Activated CD8-positive, alpha-beta memory T cell treated with anti-CD3 and anti-CD28 coated beads, Interleukin-2, amount 50 U/mL, for 48 hours (primary cell): ENCODE measurements at places on chromosomes 11 and 22.

- no peak for DNase-seq
These were observed 12.8 kb downstream of the MRPL17 start for GRCh38 chr11:6670202-6670830.

GRCh38 chr11:134228625-134229024 lies 4.2 kb downstream of the VPS26B start:
- no peak for DNase-seq

- DNase-seq = no peak
These were observed 50.9 kb upstream of the PANX1 start for GRCh38 chr11:94077552-94078293.

DNA sequence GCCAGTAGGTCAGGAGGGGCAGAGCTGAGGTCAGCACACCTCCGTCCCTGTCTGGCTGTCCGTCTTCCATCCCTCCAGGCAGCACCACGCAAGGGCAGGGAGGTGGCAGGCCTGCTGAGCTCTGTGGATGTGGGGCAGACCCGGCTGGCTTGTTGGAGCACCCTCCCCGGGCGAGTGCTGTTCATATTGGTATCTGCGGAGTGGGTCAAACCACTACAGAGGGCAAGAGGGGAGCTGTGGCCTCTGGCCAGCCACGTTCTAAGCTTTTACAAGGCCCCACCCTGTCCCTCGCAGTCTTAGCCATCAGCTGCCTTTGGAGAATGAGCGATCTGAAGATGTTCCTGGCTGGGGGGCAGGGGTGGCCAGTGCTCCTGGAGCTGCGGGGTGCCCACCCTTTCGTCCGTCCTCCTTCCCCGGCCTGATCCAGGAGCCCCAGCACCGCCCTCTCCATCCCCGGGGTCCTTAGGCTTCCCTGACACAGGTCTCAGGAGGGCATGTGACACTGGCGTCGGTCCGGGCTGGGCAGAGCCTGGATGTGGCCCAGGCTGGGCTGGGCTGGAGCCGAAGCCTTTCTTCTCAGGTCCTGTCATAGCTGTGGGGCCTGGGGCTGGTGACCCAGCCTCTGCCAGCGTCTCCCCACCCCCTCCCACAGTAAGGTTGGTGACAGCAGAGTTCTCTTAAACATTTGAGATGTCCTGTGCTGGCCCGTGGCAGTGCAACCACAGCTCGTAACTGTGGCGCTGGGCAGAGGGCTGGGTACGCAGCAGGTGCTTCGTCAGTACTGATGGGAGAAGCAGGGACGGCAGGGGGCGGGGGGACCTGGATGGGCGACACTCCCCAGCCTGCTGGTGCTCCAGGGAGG lies 31.7 kb upstream of the GRAMD4 start:
- no peak for DNase-seq

DNA sequence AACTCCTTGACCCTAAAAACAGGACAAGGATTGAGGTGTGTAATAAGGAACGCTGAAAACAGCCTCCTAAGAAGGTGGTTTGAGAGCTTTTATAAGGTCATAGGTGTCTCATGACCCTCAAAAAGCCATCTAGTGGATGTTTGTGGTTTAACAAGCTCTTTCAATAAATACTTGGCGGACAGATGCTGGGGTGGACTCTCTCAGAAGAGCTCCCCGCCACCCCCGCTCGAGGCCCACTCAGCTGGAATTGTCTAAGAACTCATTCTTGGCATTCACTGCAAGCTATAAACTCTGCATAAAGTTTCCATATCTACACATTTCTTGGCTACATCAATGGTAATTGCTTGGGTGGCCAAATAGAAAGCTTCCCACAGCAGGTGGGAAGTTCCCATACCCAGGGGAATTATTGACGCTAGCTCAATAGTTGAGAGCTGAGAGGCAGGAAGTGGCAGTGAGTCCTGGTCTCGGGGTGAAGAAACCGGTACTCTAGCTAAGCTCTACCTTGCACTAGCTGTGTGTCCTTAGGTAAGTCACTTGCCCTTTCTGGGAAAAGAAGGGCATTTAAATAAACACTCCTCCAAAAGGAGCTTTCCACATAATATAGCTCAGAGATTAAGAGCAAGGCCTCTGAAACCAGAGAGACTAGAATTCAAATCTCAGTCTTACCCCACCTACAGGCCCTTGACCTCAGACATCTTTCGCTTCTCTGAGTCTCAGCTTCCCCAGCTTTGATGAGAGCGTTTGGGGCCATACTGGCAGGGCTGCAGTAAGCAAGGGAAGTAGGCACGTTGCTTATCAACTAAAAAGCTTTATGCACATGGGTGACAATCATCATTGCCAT lies 6.4 kb downstream of the MS4A15 start:
- no peak for DNase-seq

DNA sequence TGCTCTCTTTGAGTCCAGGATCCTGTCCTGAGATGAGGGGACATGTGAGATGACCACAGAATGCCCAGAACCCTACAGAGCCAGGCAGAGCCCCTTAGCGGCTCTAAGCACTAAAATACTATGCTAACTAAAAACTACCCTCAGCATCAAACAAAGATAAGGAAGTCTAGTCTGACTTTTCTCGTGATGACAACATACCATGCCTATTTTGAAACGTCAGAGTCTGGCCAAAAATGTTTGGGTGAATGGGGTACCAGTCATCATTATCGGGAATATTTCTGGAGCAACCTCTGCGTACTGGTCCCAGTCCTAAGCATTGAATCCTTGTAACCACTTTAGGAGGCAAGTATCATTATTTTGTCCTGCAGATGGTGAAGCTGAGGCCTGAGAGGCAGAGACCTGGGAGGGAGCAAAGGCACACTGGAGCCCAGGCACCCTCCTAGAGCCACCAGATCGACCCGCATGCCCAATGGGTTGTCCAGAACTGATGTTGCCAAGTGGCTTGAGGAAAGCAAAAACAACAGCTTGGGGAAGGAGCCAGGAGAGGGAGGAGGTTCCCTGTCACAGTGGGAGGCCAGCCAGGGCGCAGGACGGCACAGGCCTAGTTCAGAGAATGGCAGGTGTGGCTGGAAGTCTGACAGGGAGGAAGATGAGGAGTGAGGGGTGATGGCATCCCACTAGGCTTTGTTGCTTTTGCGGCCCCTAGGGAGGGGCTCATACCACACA lies 7.2 kb upstream of the OSM start:
- no peak for DNase-seq

- DNase-seq = no peak
These were observed 4.0 kb downstream of the LDHAL6A start for GRCh38 chr11:18459634-18460033.
